ENCODE measurements at places on chromosomes 3 and 15. TPM values are rescaled to one million over a fixed set of nuclear protein-coding genes. Genes with fewer than 3 reads are reported as not detected.

Gene KNG1
- 1.2 TPM for polyA plus RNA-seq

Gene MEX3B
- polyA plus RNA-seq, result 1.0 TPM

Gene SKOR1
- polyA plus RNA-seq, result 0.25 TPM

Gene ABHD5
- 48.3 TPM for polyA plus RNA-seq

Gene ATP10A
- 0.23 TPM for polyA plus RNA-seq

Gene ZNF385D
- under 0.01 TPM for polyA plus RNA-seq

Gene CIDEC
- polyA plus RNA-seq, result 30.6 TPM

Gene AHSG
- polyA plus RNA-seq, result 0.04 TPM

All from sigmoid colon (tissue), 7 donors.